Right renal pelvis (tissue), 4 donors: ENCODE measurements at places on chromosomes 7 and 10. TPM values are rescaled to one million over a fixed set of nuclear protein-coding genes. Genes with fewer than 3 reads are reported as not detected.
A peak's percentile ranks its signal among the peaks of the same experiment; 100 is the strongest.

- no peak for DNase-seq
These were observed 26.2 kb upstream of the INHBA start for GRCh38 chr7:41729059-41729458.

The GATA3 gene
- polyA plus RNA-seq = 93.9 TPM

GRCh38 chr10:93445097-93445960 lies 36.8 kb downstream of the MYOF start:
- peak; percentile 96 for DNase-seq

- peak; percentile 50 for DNase-seq
These were observed 72.7 kb downstream of the ELFN1 start for GRCh38 chr7:1742555-1743303.

DNA sequence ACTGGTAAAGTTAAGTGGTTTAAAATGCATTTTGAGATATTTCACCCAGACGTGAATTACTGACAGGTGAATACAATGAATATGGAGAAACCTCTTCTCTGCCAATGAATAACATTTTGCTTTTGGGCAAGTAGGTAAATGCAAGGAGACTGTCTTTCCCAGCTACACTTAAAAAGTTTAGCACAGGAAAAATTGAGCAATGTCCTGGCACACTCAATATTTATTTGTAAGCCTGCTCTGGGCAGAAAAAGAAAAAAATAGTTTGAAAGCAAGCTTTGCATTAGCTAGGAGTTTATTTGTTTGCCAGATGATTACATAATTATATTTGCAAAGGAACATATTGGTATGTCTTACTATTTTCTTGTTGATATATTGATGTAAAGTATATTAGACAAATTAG lies 624.2 kb downstream of the ACTR3B start:
- DNase-seq = no peak

The CCDC172 gene
- polyA plus RNA-seq = not detected

GRCh38 chr7:80624763-80625162 lies 13.7 kb upstream of the CD36 start:
- no peak for DNase-seq

The ECD gene
- polyA plus RNA-seq = 41.9 TPM
